Caudate nucleus (tissue), 63 donors: ENCODE measurements at places on chromosomes 5 and 9.

DNA sequence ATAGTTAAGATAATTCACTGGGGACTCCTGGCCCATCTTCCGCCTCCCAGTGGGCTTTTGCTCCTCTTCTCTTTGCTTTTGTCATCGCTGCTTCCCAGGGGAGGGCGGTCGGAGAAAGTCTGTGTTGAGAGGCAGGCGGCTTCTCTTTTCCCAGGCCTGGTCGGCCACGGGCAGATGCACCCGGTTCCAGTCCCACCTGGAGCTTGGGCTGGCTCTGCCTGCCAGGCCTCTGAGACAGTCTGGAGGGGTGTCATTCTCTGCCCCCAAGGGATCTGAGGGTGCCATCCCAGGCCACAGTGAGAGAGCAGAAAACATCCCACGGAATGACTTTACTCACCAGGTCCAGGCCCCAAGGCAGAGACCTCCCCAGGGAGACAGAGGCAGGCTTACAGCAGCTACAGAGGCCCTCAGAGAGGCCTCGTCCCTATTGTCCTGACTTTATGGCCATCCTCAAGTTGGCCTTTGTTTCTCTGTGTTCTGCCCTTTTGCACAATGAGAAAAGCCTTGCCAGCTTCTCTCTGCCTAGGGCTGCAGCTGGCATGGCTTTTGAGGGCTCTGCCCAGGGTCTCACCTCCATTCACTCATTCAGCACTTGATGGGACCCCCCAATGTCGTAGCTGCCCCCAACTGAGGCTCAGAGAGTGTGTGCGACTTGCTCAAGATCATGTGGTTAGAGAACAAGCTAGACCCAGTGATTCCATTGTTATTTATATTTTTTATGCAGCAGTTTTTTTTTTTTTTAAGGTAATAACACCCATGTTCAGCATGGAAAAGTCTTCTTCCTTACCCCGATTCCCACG lies 44.2 kb upstream of the BOD1 start:
- no peak for DNase-seq

- no peak for DNase-seq
Observed at GRCh38 chr9:88987661-88988060, 3.6 kb upstream of the S1PR3 start.

DNA sequence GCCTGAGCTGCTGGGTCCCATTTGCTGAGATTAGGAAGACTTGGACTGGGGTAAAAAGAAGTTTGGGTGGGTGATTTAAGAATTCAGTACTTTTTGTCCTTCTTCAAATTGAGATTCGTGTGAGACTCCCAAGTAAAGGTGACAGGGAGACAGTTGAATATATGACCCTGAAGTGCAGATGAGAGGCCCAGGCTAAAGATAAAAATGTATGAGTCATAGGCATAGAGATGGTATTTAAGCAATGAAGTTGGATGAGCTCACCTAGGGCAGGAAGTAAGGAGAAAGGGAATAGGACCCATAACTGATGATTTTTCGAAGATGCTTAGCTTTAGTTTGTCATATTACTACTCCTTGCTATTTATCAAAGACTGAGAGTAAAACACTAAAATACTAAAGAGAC lies 255.9 kb upstream of the ADRA1B start:
- DNase-seq, result no peak

DNA sequence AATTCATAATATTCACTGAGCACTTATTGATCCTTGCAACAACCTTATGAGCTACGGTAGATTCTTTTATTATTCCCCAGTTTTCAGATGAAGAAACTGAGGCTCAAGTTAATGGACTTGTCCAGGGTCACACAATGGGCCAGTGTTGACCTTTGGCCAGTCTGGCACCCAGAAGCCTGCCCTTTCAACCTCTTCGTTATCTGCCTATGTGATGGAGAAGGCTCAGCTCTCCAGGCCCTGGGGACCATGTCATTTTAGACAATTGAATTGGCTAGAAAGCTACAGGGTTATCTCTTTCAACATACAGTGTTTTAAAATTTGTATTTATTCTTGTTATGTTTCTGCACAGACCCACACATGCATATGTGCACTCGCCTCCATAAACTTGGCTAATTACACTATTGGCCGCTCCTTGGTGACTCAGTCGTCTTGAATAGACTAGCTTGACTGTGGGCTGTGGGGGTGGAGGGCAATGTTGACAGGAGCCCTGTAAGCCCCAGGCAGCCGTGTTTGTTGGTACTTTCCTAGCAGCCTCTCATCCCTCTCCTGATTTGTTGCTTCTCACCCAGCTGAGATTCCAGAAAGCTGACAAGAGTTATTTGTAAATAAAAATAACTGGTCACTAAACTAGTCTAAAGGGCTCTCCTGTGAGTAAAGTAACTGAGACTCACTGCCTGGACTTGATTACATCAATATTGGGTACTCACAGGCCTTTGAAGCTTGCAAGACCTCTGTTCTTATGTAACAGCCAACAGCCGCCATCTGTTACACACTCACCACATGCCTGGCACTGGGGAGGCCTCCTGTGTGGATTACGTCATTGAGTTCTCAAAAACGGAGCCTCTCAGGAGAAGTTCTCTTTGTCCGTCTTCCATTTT lies 8.5 kb upstream of the ANGPTL2 start:
- peak; percentile 38 for DNase-seq

GRCh38 chr5:71932131-71932654 lies 175.1 kb upstream of the MAP1B start:
- no peak for DNase-seq

DNA sequence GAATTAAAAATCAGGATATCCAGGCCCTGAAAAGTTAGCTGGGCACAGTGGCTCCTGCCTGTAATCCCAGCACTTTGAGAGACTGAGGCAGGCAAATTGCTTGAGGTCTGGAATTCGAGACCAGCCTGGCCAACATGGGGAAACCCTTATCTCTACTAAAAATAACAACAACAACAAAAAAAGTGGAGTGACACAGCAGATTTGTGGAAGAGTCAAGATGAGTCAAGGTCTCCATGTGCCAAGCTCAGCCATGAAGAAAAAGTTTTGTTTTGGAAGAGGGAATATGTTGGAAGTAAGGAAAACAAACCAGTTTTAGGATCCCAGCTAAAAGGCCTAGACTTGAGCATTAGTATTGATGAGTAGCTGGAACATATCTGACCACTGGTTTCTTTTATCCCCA lies 14.7 kb downstream of the LRRC70 start:
- DNase-seq, result no peak

DNA sequence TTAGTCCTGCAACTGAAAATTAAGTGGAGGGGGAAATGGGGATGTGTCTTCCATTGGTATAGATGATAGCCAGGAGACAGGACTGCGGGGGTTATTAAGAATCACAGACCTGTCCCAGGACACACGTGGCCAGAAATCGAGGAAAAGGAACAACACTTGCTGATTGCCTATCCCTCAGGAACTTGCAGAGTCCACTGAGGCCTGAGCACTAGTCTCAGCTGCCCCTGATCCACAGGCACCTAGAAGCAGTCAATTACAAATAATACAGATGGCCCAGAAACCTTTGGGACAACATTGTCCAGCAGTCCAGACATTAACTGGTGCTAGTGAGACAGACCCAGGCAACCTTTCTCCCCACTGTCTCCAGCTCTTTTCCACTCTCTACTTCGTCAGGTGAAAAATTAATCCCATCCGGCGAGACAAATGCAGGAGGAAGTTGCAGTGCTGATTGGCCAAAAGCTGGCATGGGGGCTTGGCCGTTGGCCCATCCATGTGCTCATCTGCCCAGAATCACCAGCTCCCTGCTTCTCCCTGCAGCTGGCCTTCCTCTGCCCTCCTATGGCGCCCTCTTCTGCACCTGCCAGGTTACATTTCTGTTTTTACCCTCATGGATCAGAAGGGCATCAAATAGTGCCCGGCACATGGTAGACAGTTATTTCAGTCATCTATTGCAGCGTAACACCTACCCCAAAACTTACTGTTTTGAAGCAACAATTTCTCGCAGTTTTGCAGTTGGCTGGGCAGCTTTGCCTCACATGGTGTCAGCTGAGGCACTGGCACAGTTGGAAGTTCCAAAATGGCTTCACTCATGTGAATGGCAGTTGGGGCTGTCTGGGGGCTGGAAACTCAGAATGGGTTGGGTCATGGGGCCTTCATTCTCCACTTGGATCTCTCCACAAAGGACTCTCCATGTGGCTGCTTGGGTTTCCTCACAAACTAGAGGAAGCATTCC lies 3.6 kb upstream of the B4GALT1 start:
- no peak for DNase-seq
